ENCODE measurements at places on chromosomes 5 and 9.
A peak's percentile ranks its signal among the peaks of the same experiment; 100 is the strongest.

DNA sequence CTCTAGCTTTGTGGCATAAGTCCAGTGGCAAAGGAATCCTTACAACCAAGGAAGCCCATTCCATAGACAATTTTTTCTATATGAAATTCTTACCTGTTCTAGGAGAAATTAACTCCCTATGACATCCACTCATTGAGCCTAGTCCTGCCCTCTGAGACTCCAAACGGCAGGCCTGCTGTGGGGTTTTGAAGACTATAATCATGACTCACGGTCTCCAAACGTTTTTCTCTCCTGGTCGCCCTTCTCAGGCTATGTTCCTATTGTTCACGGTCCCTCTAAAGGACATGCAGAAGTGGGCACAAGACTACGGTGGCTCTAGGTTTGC, 611 bp downstream of the EXOSC3 start:
- DNase-seq, result no peak

DNA sequence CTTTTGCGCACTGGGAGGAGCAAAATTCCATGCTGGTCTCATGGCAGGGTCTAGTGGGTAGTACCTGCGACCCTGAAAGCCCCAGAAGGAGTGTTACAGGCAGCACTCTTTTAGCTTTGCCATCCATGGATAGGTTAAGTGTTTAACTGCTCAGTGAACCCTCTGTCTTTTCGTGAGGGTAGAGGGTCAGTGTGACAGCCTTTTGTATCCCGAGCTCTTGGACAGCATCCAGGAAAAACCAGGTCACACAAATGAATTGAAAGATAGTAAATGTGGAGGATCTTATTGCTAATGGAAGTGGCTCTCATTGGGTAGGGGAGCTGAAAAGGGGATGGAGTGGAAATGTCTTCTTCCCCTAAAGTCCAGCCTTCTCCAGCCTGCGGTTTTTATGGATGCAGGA, 57.8 kb upstream of the CCDC112 start:
- DNase-seq, result no peak

DNA sequence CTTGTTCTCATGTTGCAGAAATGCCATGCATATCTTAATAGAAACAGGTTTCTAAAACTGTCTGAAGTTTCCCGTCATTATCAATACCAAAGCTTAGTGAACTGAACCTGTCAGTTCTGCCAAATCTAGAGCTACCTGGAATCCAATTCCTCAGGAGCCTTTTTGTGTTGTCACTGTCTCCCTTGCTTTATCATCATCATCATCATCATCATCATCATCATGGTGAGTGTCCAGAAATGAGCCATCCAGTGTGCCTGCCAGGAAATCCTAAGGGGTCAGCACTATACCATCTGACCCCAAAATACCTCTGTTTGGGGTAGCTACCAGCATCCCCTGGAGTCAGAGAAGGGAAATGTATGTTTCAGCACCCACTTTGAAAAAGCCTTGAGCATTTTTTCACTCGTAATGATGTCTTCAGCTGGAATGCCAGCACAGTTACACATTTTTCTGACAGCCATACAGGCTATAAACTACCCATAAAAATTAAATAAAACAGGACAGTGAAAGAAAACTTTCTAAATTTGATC, 150.3 kb downstream of the NR2F1-AS1 start:
- DNase-seq, result no peak

GRCh38 chr5:144369006-144369405, 198.3 kb downstream of the KCTD16 start:
- DNase-seq, result no peak

DNA sequence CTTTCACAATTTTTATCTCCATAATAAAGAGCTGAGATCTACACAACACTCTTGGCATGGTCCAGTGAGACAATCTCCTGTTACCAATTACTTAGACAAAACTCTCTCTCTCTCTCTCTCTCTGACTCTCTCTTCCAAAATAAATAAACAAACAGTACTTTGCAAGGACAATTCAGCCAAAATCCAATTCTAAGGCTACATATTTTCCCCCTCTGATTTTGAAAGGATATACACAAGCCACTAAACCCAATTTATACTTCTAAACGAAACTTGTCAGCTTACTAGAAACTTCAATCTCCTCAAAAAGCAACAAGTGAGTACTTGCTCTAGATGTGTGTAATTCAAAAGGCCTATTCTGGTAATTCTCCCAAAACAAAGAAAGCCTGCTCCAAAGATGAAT, 26.3 kb upstream of the TNPO1 start:
- DNase-seq, result no peak

GRCh38 chr9:133782157-133783130, 44.3 kb upstream of the SARDH start:
- DNase-seq, result peak; percentile 30

GRCh38 chr5:54860321-54860720, 125.1 kb downstream of the ESM1 start:
- no peak for DNase-seq

DNA sequence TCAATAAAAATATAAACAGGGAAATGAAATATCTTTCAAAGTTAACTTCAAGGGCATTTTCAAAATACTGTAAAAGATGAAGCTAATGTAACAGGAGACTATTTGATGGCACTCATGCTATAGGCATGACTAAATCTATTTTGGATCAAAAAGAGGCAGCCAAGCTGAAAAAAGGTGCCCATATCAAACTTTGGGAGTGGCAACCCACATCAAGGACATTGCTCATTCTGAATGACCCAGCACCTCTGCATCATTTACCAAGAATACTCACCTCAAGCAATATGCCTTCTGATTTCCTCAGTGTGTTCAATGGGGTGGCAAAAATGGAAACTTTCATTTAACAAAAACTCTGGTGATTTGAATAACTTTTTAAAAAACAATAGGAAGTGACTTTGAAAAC, 853.3 kb downstream of the TLE1 start:
- DNase-seq, result no peak

DNA sequence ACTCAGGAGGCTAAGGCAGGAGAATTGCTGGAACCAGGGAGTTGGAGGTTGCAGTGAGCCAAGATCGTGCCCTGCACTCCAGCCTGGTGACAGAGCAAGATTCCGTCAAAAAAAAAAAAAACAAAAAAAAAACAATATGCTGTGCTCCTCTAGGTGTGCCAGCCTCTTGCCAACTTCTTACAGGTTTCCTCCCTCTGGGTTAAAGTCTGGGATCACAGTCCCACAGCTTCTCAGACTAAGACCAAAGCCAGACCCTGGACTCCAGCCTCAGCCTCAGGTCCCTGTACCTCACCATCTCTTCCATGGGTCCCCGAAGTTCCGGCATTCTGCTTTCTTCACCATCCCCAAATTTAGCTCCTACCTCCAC, 180.8 kb upstream of the MVB12B start:
- no peak for DNase-seq

DNA sequence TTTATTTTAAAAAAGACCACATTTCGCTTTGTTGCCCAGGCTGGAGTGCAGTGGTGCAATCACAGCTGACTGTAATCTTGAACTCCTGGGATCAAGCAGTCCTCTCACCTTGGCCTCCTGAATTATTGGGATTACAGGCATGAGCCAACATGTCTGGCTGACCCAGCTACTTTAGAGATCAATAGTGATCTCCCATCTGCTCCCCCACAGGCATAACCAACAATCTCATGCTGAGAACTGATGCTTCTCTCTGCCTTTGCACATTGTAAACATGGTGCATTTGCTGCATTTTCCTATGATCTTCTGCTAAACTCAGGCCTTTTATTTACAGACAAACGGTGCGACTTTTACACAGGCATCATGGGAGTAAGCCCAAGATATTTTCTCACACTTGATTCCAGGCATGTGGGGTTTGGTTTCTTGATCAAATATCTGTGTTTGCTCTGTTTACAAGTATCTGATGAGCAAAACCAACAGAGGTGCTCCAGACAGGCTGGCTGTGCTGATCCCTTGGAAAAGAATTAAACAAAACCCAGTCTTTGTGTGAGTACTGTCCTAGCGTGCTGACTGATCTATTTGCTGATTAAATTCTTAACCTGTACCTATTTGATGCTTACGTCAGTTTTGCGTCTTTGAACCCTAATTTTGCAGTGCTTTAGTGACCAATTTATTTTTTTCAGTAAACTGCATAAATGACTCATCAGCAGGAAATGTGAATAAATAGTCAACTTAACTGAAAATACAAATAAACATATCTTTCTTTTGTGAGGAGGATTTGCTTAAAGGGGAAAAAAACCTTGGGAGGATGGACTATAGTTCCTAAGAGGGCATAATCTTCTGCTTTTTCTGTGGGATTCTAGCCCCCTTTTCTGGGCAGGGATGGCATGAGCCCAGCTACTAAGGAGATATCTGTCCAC, 191.7 kb upstream of the NR3C1 start:
- no peak for DNase-seq

GRCh38 chr5:159133041-159133741, 33.5 kb upstream of the EBF1 start:
- no peak for DNase-seq

DNA sequence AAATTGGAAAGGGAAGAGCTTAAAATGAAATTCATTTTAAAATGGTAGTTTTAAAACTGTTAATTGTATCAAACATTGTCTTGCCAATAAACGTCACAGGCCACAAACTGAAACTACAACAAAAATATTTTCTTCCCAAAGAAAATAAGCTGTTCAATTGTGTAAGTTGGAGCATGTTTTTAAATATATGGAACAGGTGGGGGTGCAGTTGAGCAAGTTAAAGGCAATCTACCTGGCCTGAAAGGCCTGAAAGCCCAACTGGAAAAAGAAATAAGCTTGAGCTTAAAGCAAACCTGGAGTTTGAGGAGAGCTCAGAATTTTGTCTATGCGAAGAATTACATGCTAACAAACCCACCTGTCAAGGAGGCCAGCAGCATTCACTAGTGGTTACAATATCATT, 439.5 kb downstream of the ACTL7B start:
- DNase-seq, result no peak

- DNase-seq, result no peak
Observed at GRCh38 chr9:27003426-27004077, 1.9 kb downstream of the LRRC19 start.

DNA sequence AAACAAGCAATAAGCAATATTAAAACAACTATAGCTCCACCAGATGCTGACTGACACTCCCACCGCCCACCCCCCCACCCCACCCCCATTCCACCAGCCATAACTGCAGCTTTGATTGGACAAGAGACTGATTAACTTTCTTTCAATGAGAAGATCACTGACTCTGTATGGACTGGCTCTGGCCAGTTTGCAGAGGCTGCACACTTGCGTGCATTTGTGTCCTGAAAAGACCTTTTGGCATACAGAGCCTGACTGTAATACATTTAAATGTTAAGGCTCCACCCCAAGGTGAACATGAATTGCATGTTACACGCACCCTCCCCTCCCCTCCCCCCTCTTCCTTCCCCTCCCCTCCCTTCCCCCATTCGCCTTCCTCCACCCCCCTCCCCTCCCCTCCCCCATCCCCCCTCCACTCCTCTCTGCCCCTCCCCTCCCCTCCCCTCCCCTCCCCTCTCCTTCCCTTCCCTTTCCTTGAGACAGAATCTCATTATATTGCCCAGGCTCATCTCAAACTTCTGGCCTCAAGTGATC, 31.1 kb downstream of the FGD3 start:
- DNase-seq, result no peak

GRCh38 chr5:141412854-141413539, at the start of gene PCDHGA10:
PCDHGA10 (plus strand) TSS chr5:141412987; CDS start chr5:141413176, 189 bp downstream.
- DNase-seq, result no peak

- DNase-seq, result no peak
Observed at GRCh38 chr9:9412241-9412640, 1200.6 kb downstream of the PTPRD start.

DNA sequence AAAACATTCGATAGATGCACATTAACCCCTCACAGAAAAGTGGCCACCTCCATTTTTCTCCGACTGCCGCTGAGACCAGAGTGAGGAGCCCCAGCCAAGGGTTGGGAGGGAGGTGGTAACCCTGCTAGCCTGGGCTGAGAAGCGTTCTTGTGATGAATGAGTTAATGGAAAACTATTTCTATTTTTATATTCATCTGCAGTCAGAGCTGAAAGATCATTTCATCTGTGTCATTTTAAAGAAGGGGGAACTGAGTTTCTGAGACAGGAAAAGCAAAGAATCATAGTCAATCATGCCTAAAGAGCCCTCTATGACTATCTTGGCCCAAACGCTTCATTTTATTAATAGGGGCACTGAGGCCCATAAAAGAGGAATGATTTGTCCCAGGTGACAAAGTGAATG, 229.5 kb downstream of the PAPPA start:
- DNase-seq, result no peak

GRCh38 chr9:34989946-34990635, 546 bp downstream of the DNAJB5 start:
- DNase-seq, result no peak

DNA sequence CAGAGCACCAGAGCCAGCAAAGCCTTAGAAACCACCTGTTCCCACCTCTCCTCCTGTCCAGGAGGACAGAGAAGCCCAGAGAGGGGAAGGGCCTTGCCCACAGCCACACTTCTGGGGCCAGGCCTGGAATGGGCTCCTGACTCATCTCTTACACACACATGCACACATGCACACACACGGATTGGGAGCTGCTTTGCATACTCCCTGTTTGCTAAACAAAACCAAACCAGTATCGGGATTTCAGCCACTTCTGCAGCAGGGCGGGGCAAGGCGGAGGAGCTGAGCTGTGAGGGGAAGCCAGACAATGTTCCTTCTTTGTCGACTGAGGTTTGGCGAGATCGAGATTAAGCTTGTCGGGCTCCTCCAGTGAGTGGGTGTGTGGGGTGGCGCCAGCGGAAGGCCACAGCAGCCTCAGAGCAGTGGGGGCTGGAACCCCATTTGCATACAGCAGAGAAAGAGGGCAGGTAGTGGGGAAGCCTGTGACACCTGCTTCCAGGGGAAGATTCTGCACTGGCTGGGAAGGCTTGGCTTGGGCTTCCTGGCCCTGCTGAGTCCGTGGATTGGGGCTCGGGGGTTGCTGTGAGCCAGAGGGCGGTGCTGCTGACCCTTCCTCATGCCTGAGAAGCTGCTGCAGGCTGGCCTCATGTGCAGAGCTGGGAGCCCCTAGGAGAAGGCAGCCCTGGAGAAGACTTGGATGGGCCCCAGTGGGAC, 16.1 kb downstream of the GFI1B start:
- DNase-seq, result no peak

DNA sequence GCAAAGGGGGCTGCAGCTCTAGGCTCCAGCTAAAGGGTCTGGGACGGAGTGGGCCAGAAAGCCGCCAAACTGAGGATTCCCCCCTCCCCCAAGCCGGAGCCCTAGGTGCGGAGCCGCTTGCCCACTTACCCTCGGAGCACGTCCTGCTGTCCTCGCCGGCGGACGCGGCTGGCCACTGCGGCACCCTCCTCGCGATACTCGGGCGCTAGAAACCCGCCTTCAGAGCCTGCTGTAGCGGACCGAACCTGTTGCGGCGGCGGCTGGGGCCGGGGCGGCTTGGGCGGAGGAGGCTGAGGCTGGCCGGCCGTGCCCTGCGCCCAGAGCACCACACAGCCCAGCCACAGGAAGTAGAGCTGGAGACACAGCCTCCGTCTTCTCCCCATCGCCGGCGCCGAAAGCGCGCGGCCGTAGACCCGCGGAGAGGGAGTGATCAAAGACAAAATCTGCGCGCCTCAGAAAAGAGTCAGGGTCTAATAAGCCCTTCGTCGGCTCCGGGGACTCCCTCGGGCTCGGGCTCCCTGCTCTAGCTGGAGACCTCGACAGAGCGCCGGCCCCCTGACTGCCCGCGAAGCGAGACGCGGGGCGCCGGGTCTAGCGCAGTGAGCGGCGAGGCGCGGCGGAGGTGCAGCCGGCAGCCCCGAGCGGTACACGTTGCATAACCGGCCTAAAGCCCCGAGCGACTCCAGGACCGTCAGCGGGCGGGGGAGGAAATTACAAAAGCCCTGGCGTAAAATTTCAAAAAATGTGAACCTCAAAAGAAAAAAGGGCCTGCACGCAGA, 635 bp downstream of the FBN2 start:
- DNase-seq, result no peak

All from stimulated activated CD4-positive, alpha-beta T cell treated with anti-CD3 and anti-CD28 coated beads, Interleukin-15, amount 100 ng/mL, for 1 hour (primary cell).